ENCODE measurements at places on chromosomes 7 and 10. TPM values are rescaled to one million over a fixed set of nuclear protein-coding genes. Genes with fewer than 3 reads are reported as not detected.

DNA sequence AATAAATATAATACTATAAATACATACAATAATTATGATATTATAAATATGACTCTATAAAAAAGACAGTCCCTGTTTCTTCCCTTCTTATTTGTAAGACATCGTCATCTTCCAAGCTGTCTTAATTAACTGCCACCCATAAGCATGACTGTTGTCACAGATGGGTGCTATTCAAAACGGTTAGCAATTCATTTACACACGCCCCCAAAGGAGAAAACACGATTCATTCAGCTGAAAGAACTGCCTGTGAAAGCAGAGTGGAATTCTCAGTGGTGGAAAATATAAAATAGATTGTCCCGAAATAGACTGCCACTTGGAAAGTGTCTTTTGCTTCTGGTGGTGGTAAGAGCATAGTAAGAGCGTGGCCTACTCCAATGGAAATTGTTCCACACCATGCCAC lies 48.9 kb upstream of the ELMO1 start:
- no peak for DNase-seq

COPS6 gene
- 91.1 TPM for total RNA-seq

SLC18A3 gene
- total RNA-seq = not detected

DNA sequence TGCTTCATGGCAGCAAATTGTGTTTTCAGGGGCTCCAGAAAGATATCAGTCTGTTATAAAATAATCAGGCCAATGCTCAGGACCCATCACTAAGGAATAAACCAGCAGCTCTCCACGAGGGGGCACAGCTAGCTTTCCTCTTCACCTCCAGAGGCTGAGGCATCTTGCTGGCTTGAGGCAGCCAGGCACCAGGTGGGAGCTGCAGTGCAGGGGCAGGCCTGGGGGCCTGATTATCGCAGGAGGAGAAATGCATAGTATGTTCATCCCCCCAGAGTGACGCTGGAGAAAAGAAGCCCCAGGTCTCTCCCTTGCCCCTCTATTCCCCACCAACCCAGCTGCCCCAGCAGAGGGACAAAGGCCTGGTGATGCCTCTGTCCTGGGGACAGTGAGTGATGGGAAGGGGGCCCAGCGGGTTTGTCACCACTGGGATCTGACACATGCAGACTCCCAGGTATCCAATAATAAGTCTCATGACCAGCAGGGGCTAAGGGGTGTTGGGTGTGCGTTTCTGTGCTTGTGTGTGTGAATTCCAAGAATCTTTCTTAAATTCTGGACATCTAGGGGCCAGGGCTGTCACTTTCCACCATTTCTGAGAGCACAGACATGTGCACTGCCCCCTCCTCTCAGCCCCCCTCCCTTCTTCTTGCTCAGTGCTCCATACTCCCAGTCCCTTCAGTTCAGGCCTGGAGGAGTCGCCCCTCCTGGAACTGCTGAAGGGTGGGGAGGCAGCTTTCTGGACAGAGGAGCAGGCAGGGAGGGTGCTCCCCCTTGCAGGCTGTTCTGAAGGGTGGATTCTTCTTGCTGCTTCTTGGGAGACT lies 128.1 kb upstream of the FAM20C start:
- peak; percentile 81 for DNase-seq

CYP26C1 gene
- 0.78 TPM for total RNA-seq

- no peak for DNase-seq
Measured at GRCh38 chr7:65001291-65001814, 5.1 kb downstream of the ERV3-1 start.

MMP21 gene
- total RNA-seq = not detected

GRCh38 chr10:70903262-70903921 lies 15.0 kb upstream of the PCBD1 start:
- peak; percentile 40 for DNase-seq

WIPF3 gene
- total RNA-seq = 48.2 TPM

ACHE gene
- 39.4 TPM for total RNA-seq

CHAT gene
- not detected for total RNA-seq
